ENCODE measurements at places on chromosomes 6 and 20.

DNA sequence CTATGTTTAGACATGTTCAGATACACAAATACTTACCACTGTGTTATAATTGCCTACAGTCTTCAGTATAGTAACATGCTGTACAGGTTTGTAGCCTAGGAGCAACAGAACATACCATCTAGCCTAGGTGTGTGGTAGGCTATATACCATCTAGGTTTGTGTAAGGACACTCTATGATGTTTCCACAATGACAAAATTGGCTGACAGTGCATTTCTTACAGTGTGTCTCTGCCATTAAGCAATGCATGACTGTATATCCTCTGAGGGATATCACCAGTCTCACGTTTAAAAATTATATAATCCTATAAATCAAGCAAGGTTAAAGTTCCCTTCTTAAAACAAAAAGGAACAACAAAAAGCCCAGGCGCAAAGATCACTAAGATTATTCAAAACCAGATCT lies 352.2 kb downstream of the BTBD9 start:
- DNase-seq: no peak

- no peak for DNase-seq
These were observed 98.9 kb downstream of the TBC1D7 start for GRCh38 chr6:13229205-13230085.

- no peak for DNase-seq
These were observed 136.3 kb upstream of the PRDM1 start for GRCh38 chr6:105949869-105950268.

GRCh38 chr20:53611449-53611894 lies 17.8 kb upstream of the ZNF217 start:
- DNase-seq: peak; percentile 4

DNA sequence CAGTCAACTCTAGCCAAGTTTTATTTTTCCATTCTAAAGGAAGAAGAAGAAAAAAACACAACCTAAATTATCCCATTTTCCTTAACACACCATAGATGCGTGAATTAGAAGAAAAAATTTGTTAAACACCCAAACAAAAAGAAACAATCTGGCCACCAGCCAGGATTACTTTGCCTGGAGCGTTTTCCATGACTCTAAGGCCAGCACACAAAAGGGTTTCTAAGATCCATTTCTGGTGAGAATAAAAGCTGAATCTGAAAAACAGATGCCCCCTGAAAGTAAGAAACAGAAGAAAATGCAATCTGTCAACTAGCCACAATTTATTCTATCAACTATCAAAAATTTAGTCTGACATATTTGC lies 267.2 kb upstream of the SULF2 start:
- no peak for DNase-seq

DNA sequence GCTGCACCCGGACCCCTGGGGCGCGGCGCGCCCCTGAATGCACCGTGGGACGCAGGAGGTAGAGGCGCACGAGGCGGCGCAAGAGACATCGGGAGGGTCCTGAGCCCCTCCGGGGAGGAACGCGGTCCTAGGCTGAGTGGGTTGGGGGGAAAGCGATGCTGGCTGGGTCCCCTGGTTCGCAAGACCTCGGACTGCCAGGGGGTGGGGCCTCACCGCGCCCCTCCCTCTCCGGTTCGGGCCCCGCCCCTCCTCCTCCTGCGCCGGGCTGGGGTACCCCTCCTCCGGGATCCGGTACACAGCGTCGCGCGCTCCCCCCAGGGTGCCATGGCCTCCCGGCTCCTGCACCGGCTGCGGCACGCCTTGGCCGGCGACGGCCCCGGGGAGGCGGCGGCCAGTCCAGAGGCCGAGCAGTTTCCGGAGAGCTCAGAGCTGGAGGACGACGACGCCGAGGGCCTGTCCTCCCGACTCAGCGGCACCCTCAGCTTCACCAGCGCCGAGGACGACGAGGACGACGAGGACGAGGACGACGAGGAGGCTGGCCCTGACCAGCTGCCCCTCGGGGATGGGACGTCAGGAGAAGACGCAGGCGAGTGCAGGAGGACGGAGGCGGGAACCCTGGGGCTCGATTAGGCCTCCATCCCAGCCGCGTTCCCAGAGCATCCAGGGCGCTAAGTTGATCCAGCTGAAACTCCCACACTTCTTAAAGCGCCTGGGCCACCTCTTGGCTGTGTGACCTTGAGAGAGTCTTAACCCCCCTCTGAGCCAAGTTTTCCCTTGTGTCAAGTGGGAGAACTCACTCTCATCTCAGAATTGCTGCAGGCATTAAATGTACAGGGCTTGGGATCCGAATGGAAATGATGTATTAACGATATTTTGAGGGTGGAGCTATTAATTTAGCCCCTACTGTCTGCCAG lies 541 bp downstream of the SNX21 start:
- no peak for DNase-seq

DNA sequence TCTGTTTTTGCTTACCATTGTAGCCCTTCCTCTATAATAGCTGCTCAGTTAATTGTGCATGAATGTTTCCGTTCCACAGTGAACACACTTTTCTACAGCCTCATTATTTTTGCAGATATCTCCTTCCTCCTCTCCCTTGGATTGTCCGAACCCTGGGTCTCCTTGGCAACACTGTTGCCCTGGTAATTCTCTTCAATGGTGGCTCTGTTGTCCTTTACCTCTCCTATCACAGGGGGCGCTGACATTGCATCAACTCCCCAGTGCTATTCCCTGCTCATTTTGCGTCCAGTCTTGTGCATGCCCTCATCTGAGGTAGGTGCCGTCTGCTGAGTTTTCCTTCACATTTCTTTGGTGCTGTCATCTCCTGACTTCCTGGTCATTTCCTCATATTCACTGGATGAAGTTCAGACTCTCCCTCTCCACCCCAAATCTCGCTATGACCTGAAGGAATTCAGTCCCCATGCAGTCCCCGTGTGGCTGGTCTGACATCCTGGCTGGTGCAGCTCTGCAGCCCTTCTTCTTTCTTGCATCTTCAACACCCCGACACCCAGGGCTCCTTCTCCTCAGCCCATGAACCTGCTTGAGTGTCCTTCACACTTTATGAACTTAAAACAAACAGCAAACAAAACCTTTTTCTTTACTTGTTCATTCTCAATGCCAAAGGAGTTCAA lies 21.1 kb downstream of the PHACTR2 start:
- DNase-seq: no peak

DNA sequence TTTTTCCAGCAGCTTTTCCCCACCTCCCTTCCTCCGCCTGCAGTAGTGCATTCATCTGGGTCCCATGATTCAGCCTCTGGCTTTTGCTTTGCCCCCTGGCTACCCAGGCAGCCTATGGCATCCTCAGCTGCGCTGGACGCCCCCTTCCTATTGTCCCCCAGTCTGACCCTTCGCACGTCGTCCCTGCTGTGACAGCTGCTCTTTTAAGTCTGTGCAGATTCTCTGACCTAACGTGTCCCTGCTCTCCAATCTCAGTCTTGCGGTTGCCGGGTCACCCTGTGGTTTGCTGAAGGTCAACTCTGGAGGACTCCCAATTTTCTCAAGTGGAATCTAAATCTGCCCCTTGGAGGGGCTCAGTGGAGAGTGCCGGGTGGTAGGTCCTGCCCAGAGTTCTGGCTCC lies 294.3 kb downstream of the CDC5L start:
- no peak for DNase-seq

DNA sequence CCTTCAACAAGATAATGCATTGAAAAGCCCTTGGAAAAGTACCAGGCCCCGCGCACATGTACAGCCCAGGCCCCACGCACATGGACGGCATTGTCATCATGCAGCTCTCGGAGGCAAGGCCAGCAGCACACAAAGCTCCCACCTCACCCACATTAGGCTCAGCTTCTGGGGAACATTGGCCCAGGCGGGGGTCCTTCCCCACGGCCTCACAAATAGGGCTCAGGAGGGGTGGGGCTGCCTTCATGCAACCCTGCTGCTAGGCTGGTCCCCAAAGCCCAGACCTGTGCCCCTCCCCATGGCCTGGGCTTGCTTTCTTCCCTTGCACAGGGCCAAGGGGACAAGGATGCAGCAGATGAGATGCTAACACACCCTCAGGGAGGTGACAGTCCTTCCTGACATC lies 26.7 kb downstream of the NPEPL1 start:
- DNase-seq: no peak

- no peak for DNase-seq
These were observed 120.8 kb downstream of the AGPAT4 start for GRCh38 chr6:161152907-161153662.

- no peak for DNase-seq
These were observed 40.5 kb upstream of the JARID2 start for GRCh38 chr6:15205321-15205720.

GRCh38 chr6:159984268-159984786 lies 15.4 kb downstream of the IGF2R start:
- DNase-seq: no peak

- no peak for DNase-seq
These were observed 6.9 kb upstream of the SIRPB1 start for GRCh38 chr20:1626528-1627199.

DNA sequence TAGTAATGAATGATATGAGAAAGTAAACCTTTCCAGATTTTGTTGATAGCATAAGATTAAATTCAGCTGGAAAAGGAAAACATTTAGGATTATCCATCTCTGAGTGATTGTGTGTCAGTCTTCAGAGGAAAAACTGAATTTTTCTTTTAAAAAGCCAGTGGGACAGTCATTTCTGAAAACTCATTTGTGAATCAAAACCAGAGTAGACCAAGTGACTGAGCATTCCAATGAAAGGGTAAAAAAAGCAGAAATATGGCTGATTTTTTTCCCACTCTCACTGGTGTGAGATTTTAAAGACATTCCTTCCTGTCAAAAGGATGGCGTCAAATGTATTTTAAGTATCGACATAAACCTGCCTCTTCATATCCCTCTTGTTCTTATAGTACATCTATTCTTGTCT lies 214.0 kb downstream of the GMPR start:
- no peak for DNase-seq

- no peak for DNase-seq
These were observed 1289.3 kb upstream of the CITED2 start for GRCh38 chr6:140663772-140664171.

DNA sequence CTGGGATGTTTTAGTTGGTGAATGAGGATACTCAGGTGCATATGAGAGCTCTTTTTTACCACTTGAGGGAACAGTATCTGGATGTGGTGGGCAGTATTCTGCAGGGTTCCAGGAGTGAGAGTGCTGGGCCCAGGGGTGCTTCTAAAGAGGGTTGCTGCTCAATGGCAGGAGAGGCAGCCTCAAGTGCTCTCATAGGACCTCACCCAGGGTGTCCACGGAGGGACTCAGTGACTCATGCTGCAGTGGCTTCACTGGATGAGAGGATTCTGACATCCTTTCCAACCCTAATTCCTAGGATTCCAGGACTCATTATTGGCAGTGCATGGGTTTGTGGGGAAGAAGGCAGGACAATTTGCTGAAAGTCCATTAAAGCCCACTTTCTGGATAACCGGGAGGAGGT lies 176.6 kb upstream of the FERMT1 start:
- DNase-seq: no peak

GRCh38 chr6:132544826-132545225 lies 6.7 kb downstream of the TAAR9 start:
- no peak for DNase-seq

GRCh38 chr6:21694168-21694567 lies 100.6 kb downstream of the SOX4 start:
- DNase-seq: no peak

GRCh38 chr20:32470940-32471339 lies 112.8 kb downstream of the ASXL1 start:
- DNase-seq: no peak

DNA sequence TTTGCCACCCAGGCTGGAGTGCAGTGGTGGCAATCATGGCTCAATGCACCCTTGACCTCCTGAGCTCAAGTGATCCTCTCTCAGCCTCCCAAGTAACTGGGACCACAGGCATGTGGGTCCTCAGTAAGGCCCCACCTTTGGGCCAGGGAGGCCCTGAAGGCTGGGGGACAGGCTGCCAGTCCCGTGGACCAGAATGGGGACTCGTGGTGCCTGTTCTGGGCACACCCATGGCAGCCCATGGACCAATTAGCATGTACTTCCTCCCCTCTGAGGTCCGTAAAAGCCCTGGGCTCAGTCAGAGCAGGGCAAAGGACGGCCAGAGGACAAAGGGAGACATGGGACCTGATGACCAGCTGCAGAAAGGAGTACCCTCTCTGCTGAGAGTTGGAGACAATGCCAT lies 1590.8 kb downstream of the KHDRBS2 start:
- no peak for DNase-seq

DNA sequence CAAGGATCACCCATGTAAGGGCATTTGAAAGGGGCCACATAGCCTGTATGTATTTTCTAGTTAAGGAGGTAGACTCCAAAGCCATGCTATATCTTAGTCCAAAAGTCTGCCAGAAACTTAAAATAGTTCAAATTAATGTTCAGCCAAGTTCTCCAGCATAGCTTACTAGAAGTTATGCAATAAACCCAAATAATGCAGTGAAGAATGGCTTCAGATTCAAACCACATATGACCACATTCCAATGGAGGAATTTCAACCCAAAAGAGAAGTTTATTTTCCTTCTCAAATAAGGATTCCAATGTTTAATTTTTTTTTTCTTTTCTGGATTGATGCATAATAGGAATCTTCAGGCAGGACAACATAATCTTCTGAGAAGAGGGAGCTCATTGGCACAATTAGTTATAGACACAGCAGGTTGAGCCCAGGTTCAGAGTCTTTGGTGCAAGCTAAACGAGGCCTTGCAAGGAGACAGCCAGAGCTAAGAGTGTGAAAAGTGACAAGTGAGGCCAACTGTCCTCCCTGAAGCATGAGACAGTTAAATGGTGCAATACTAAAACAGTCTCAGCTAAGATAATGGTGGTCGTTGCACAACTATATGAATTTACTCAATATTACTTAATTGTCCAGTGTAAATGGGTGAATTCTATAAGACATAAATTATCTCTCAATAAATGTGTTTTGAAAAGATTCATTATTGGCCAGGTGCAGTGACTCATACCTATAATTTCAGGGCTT lies 598.8 kb upstream of the CDH4 start:
- no peak for DNase-seq

- no peak for DNase-seq
These were observed 158.3 kb downstream of the ZFP64 start for GRCh38 chr20:52033313-52033712.

GRCh38 chr6:41625442-41625841 lies 12.8 kb upstream of the MDFI start:
- no peak for DNase-seq

GRCh38 chr6:7546896-7547295 lies 5.4 kb downstream of the DSP start:
- no peak for DNase-seq

GRCh38 chr6:134278000-134278399 lies 39.9 kb downstream of the SGK1 start:
- no peak for DNase-seq

GRCh38 chr6:49849213-49849907 lies 17.0 kb downstream of the CRISP1 start:
- no peak for DNase-seq

DNA sequence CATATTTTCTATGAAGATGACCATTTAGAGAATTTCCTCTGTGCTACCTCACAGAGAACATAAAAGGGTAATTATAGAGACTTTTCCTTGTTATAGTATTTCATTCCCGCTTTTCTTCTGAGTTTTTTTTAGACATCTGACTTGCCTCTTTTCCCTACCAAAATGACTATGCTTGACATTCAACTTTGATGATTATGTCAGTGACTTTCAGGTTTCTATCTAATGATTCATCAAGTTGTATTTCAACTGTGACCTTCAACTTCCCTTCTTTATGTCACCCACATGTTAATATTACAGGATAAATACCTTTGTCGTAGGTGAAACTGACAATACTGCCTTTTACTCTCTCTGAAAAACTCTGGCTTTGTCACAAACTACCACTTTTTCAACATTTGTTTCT lies 95.3 kb downstream of the MLIP start:
- no peak for DNase-seq

GRCh38 chr6:31948753-31949413 lies 3.0 kb downstream of the CFB start:
- DNase-seq: no peak

Data from amygdala (tissue), 56 donors.